Calu3 (cell line): ENCODE measurements at places on chromosomes 2 and 18. TPM values are rescaled to one million over a fixed set of nuclear protein-coding genes. Genes with fewer than 3 reads are reported as not detected.

Gene CNDP1
- total RNA-seq, result not detected in 2 replicates

Gene SDC1
- total RNA-seq, result 118 and 136 TPM in 2 replicates

Gene MRO
- total RNA-seq, result not detected in 2 replicates

Gene PRKCE
- 17.7 and 20.6 TPM in 2 replicates for total RNA-seq

Gene LCLAT1
- 45.0 and 47.6 TPM in 2 replicates for total RNA-seq

Gene CPSF3
- total RNA-seq, result 54.8 and 56.7 TPM in 2 replicates

Gene LRRC30
- not detected in 2 replicates for total RNA-seq

GRCh38 chr2:170710609-170710979 is 4.5 kb upstream of the SP5 start:
- peaks cover 23% of the 10 kb centered on the region for H3K36me3 ChIP-seq
- peaks cover 48% of the 10 kb centered on the region for H3K27me3 ChIP-seq
- peaks cover 9% of the 10 kb centered on the region for H3K4me1 ChIP-seq

DNA sequence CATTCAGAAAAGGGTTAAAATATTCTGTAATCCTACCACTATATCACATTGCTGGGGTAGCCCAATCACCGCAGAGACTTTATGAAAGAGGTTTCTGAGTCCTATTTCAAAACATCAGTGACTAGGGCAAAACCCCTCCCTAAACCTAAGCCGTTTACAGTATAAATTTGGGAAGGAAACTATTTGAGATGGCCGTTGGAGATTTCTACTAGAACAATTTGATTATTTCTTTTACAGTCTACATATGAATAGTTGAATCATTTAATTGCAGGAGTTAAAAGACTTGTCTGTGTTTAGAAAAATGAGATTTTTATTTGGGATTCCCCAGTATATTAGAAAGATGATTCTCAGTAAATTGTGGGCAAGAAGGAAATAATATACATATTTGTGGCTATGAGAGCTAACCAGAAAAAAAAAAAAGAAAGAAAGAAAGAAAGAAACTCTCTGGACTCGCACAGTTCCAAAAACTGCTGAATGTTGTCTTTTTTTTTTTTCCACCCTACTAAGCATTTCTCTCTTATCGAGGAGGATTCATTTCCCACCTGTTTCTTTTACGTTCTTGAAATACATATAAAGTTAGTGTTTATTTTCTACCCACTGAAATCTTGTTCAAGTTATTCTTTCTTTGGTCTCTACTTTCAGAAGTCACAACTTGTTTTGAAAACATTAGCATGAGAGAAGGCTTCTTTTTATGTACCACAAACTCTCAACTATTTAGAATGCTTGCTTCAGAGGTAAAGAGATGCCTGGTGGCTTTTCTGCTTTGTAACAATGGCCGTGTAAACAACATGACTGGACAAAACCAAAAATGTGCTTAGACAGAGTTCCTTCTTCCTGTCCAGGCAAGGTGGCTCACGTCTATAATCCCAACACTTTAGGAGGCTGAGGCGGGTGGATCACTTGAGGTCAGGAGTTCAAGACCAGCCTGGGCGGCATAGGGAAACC is 65.9 kb downstream of the BCL2 start:
- H3K4me1 ChIP-seq, result no peaks in the 10 kb centered on the region
- peaks cover 27% of the 10 kb centered on the region for H3K27me3 ChIP-seq
- no peaks in the 10 kb centered on the region for H3K36me3 ChIP-seq
- H3K27ac ChIP-seq, result no peak overlapping the region
- no peak overlapping the region for H3K4me3 ChIP-seq
- no peak for DNase-seq

DNA sequence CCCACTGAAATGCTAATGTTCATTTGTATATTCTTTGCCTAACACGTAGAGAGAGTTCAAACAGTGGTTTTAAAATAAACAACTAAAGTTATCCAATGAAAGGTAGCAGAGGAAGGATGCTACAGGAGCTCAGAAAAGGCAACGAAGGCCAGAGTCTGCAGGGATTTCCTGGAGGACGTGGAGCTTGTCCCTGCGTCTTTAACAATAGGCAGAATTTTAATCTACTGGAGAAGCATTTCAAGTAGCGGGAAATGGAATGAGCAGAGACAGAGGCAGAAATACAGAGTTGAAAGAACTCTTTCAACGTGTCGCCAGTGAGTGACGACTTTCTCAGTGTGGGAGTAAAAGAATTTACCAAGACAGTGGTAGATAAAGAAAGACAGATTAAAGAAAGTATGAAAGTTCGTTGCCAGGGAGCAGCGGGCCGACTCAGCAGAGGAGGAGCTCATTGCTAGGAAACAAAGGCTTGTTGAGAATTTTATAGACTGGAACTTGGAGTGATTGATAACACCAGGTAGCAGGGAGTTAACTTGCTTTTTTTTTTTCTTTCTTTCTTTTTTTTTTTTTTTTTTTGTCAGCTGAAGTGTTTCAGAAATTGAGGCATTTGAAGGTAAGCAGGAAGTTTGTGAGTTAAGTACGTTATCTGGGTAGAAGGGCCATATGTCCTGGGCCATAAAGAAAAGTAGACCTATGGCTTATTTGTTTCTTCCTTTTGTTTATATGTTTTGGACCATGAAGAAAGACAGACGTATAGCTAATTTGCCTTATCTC is 625 bp upstream of the NBAS start:
- H3K4me1 ChIP-seq, result peaks cover 20% of the 10 kb centered on the region
- H3K27ac ChIP-seq, result peak overlapping the region; percentile 77
- H3K27me3 ChIP-seq, result no peaks in the 10 kb centered on the region
- peak overlapping the region; percentile 96 for H3K4me3 ChIP-seq
- no peak for DNase-seq

DNA sequence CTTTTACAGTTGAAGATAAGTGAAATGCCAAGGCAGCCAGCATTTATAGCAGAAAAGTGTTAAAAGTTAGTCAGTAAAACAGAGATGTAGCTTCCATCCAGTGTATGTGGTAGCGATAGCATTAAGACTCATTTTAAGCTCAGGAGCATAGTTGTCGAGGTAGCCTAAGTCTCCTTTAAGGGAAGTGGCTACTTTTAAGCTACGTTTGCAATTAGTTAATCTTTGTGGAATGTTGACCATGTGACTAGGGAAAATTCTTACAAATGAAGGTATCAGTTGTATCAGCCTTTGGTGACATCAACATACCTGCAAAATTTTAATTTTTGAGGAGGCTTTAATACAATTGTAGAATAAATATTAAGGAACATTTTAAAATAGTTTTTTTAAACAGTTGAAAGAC is 61.9 kb downstream of the LHCGR start:
- no peaks in the 10 kb centered on the region for H3K36me3 ChIP-seq
- H3K4me1 ChIP-seq, result peaks cover 18% of the 10 kb centered on the region
- no peak overlapping the region for H3K27ac ChIP-seq
- no peak for DNase-seq
- H3K27me3 ChIP-seq, result no peaks in the 10 kb centered on the region

GRCh38 chr2:237291138-237291792 is 122.7 kb downstream of the COL6A3 start:
- H3K36me3 ChIP-seq, result peaks cover 5% of the 10 kb centered on the region
- peak; percentile 88 for DNase-seq
- H3K27ac ChIP-seq, result peak overlapping the region; percentile 38
- peaks cover 31% of the 10 kb centered on the region for H3K4me1 ChIP-seq
- H3K4me3 ChIP-seq, result peak overlapping the region; percentile 36

GRCh38 chr2:134153294-134153880 is 100.5 kb upstream of the MGAT5 start:
- peaks cover 10% of the 10 kb centered on the region for H3K36me3 ChIP-seq
- H3K4me1 ChIP-seq, result peaks cover 17% of the 10 kb centered on the region
- no peaks in the 10 kb centered on the region for H3K27me3 ChIP-seq
- no peak for DNase-seq

DNA sequence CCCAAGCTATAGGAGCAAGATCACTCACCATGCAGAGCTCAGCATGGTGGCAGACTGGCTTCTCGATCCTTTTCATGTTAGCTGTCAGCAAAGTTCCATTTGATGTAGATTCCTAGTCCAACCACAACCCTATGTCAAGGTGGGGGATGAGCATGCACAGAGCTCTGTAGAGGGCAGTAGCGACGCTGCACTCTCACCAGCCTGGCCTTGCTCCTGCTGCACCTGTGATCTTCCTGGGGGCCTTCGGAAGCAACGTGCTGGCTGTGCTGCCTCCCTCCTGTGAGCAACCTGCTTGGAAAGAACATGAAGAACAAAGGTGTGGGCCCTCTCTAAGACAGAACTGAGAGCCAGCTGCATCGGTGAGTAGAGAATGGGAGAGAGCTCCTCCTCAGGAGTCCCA is 479.4 kb upstream of the MYT1L start:
- no peaks in the 10 kb centered on the region for H3K4me1 ChIP-seq
- H3K27ac ChIP-seq, result no peak overlapping the region
- H3K4me3 ChIP-seq, result no peak overlapping the region
